ENCODE measurements at places on chromosomes 7 and 10. TPM values are rescaled to one million over a fixed set of nuclear protein-coding genes. Genes with fewer than 3 reads are reported as not detected.

PNLIPRP1 gene
- total RNA-seq: not detected

GRCh38 chr7:51290702-51291540 is 25.7 kb downstream of the COBL start:
- DNase-seq: no peak

- no peak for DNase-seq
Measured at GRCh38 chr10:116215651-116216050, 57.4 kb downstream of the GFRA1 start.

DNA sequence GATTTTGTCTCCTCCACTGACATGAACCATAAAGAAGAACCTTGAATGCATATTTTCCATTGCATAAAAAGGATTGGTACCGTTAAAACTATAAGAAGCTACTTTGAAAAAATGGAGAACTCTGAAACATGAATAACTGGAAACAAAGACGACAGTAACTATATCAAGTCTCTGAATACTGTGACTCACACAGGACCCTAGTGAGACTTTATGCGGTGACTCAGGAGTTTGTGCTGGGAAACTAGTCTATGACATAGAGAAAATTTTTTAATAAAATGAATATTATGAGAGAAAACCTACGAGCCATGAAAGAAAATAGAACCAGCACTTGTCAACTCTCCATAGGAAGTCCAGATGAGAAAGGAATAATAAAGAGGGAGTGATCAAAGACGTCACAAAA is 339.9 kb upstream of the ADARB2 start:
- no peak for DNase-seq

DNA sequence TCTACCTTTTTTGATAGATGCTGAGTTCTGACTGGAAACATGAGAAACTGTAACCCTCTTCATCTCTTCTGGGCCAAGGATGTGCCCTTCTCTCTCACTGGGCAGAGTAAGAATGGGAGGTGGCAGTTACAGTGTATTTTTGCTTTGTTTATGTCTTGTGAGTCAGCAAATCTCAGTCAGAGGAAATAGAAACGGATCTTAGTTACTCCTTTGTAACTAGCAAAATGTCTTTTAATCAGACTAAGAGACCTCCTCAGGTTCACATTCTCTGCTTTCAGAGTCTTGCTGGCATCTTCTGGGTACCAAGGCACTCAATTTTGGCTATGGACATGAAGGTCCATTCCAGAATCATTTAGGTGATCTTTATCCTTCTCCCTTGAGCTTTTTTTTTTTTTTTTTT is 70.9 kb downstream of the HHEX start:
- no peak for DNase-seq

DNA sequence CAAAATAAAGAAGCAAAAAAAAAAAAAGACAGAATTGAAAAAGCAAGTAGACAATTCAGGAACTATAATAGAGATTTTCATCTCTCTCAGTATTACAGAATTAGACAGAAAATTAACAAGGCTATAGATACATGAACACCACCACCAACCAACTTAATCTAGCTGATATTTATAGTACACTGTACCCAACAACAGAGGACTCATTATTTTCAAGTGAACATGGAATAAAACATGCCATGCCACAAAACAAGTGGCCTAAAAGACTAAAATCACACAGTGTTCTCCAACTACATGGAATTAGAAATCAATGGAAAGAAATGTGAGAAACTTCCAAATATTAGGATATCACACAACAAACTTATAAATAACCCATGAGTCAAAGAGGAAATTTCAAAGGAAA is 9.1 kb downstream of the TMEM168 start:
- no peak for DNase-seq

DNA sequence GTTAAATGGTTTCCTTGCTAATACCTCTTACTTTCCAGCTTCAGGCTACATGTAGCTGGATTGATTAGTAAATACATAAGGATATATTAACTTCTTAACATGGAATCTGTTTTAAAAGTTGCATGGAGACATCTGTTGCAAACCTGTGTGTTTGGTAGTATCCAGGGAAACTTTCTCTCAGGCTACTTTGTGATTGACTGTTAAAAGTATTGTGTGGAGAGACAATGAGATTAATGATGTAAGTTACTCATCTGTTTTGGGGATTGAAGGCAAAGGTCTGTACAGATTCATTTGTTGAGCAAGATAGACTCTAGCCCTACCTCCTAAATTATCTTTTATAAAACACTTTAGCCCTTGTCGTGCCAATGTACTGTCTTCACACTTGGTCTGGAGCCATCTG is 6.6 kb downstream of the CREB5 start:
- DNase-seq: no peak

- no peak for DNase-seq
Measured at GRCh38 chr7:139883814-139884213, 54.8 kb downstream of the TBXAS1 start.

DNA sequence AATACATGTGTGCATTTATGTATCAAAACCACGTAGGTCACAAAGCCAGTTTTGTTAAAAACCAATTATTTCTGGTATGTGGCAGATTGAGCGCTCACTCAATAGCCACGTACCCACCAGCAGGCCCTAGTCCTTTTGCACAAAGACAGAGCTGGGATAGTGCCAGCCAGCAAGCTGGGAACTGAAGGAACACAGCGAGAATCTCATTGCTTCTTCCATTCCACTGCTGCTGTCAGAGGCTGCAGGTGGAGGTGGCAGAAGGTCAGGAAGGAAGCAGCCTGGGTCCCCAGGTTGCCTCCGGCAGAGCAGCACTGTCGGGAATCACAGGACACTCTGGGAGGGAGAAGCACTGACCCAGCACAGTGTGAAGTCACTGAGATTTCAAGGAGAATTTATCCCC is 385.5 kb upstream of the PFKP start:
- no peak for DNase-seq

DNA sequence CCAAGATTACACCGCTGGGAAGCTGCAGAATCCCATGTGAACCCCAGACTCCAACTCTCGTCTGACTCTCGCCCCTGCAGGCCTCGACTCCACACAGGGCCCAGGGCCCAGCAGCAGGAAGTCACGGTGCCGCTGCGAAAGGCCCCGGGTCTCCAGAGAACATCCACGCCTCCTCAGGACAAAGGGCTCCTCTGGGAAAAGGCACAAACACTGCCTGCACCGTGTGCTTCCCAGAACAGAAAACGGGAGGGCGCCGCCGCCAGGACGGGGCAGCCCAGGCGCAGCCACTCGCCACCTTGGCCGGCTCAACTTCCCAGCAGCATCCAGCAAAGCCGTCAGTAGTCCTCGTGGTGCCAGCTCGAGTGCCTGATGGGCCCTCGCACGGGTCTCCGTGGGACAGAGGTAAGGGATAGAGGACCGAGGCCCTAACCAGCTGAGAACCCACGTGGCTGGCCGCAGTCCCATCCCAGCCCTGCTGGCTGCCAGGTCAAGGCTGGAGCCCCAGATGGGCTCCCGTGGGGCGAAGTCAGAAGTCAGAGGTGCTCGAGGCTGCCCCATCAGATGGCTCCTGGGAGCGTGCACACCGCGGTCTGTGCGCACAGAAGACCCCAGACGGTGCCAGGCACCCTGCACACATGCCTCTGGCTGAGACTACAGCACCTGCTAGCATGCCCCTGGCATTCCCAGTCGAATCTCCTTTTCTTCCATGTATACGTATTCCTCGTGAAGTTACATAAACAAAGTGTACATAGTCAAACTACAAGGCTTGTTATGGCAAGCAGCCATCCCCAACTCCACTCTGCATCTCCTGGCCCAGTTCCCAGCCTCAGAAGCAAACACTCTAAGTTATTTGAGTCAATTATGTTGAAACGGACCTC is 60.2 kb downstream of the MAD1L1 start:
- DNase-seq: no peak

GRCh38 chr10:22010973-22011408 is 7.5 kb upstream of the DNAJC1 start:
- no peak for DNase-seq

- no peak for DNase-seq
Measured at GRCh38 chr10:58704671-58705141, 192.0 kb downstream of the BICC1 start.

Data from progenitor cell of endocrine pancreas (in vitro differentiated cells).